Stimulated activated CD4-positive, alpha-beta T cell treated with anti-CD3 and anti-CD28 coated beads, Interleukin-1b, Interleukin-23, amount 100 ng/mL, for 1 hour (primary cell): ENCODE measurements at places on chromosomes 6 and 20.

- no peak for DNase-seq
These were observed 37.8 kb downstream of the PSMG4 start for GRCh38 chr6:3296537-3296936.

DNA sequence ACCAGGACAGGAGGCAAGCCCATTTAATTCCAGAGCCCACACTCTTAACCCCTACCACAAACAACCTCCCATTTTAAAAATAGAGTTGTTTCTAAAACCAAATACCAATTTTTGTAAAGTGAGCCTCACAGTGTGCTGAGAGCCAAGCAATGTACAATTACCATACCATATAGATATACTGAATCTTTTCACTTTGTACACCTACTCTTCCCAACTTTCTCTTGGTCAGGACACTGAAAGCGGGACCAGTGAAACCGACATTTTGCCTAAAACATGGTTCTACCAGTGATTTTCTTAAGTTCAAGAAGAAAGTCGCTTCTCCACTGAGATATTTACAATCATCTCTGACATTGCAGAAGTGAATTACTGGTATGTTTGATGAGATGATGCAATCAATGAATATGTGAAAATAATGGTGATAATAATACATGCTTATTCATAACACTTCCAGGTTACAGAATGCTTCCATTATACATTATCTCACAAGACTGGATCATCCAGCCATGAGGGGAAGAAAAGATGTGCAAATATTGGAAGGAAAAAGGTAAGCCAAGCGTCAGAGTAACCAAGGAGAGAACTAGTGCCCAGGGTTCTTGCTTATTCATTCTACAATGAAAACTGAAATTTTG, 74.1 kb downstream of the HIVEP2 start:
- no peak for DNase-seq

GRCh38 chr6:148311966-148312669, 30.5 kb upstream of the SASH1 start:
- DNase-seq: no peak

DNA sequence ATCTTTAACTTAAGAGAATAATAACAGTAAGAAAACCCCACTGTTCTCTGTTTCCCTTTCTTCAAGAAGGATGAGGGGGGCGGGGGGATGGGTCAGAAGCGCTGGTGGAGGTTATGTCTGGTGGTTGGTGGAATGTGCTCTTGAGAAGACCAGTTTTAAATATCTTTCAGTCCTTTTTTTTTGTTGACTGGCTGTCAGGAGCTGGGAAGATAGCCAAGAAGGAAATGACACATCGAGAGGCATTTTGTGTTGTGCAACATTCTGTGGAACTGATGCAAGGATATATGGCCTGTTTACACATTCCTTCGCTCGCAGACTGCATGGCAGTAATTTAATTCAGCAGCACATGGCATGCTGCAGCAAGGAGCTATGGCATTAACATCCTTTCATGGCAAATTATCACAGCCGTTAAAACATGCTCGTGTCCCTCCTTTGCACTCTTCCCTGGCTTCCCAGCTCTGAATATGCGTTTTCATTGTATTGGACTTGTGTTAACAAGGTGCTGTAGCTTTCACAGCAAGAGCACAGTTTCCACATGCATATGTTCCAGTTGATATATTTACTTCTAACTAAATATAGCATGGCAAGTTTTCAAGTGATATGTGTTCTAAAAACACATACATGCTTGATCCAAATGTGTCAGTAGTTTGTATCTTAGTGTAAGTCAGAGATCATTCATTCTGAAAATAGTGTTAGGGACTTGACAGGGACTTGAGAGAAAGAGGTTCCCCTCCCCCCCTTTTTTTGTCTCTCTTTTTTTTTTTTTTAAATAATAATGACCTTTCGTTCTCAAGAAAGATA, 68.2 kb upstream of the SUPT3H start:
- DNase-seq: no peak

- no peak for DNase-seq
These were observed 71.1 kb downstream of the CEP162 start for GRCh38 chr6:84156306-84156705.

GRCh38 chr6:132142768-132143167, 191.6 kb upstream of the CCN2 start:
- DNase-seq: no peak

- peak; percentile 13 for DNase-seq
These were observed 21.1 kb downstream of the SESN1 start for GRCh38 chr6:109073344-109074132.

DNA sequence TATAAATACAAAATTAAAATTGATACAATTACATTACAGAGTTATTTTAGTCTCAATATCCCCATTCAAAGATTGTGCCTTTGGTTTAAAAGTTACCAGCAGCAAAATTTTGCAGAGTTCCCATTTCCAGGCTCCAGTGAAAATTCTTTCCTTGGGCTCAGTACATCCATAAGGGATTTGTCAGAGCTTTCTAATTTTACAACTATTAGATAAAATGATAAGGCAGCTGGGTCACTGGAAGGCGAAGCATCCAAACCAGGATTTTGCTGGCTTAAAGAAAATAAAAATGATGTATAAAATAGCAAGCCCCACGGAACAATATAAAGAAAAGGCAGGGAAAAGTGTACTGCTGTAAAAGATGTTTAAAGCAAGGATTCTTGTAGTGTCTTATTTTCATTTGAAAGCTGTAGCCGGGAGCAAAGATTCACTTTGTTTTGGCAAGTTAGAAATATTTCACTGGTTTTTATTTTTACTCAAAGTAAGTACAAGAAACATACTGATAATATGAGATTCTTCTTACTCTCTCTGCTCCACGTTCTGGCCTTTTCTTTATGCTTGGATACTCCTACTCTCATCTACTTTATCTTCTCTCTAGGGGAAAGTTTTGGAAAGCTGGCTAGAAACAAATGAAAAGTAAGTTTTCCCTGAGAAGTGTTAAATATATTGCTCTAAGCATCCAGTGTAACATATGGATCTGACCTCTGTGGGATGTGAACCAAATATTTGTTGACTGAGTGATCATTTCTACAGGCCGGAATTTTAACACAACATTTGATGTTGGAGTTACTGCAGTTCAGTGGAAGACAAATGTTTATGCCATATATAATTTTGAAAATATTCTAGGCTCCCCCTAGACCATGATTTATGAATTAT, 488.4 kb downstream of the PHF3 start:
- DNase-seq: no peak

DNA sequence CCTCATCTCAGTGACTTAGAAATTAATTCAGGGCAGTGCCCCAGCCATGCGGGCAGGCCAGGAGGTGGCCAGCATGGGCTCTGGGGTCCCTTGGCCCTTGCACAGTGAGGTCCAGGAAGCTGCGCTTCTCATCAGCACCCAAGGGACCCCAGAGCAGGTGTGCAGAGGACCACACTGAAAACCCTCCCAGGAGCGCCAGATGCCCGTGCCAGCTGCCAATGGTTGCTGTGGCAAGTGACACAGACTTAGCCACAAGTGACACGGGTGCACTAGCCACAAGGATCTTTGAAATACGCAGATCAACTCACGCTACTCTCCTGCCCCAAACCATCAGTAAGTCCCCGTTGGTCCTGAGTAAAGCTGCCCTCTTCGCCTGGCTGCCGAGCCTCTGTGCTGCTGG, 88.1 kb downstream of the ERMARD start:
- no peak for DNase-seq

- no peak for DNase-seq
These were observed 3.8 kb downstream of the SEC23B start for GRCh38 chr20:18511571-18511970.

GRCh38 chr6:85920782-85921181, 278.1 kb upstream of the SYNCRIP start:
- DNase-seq: no peak
